ENCODE measurements at places on chromosomes 4 and X.

DNA sequence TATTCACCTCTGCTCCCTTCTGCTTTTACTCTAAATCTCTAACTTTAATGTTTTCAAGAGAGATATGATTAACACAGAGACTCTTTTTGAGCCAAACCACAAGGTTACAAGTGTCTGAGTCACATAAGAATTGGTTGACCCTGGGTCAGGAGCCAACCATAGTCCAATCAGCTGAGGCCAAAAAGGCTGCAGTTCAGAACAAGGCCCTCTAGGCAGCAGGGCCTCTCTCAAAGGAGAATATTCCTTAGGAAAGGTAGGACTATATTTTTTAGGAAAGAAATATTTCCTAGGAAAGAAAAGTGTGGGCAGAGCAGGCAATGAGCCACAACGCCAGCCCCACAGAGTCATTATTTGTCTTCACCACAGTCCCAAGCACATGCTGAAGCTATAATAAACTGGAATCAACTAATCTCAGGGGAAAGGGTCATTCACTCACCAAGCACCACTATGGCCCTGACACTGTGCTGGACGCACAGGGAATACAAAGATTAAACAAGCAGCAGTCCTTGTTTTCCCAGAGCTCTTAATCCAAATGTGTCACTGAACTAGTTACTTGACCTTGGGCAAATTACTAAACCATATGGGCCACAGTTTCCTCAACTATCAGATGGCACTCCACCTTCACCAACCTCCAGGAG lies 2.2 kb downstream of the ATP8A1 start:
- no peak for DNase-seq

GRCh38 chrX:56498756-56499155 lies 64.7 kb upstream of the UBQLN2 start:
- DNase-seq: no peak

DNA sequence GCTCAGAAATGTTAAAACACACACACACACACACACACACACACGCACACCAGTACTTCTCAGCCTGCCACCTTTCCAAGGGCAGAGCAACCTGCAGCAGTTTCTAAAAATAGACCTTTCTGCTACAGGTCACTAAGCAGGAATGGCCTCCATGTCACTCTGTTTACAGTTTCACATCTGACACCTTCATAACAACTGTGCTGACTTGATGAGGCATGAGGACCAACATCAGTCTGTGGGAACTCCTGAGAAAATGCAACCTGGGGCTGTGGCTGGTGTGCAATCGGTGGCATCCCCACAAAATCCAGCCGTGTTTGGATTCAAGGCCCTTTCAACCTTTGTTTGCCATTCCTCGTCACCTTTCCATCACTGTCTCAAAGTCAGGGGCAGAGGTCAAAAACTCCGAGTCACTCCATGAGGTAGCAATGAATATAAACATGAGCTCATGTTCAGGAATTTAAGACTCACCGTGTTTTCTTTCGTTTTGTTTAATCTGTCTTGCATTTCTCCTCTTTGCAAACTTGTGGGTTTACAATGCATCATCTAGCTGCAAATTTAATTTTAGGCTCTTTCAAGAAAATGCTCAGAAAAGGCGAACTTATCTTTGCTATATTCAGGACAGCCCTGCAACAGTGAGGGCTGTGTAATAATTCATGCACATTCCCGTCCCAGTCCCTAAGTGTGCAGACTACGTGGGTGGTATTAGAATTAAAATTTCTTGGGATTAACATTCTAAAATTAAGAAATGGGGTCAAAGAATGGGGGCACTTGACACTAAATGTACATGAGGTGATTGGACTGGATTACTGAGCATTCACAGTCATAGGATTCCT lies 135.3 kb downstream of the SHROOM3 start:
- no peak for DNase-seq

GRCh38 chr4:55617587-55618197 lies 18.4 kb downstream of the NMU start:
- no peak for DNase-seq
